Esophagus squamous epithelium (tissue), 5 donors: ENCODE measurements at places on chromosomes 5 and 9.

GRCh38 chr9:75574569-75574968 is 315.9 kb upstream of the PCSK5 start:
- no peak for DNase-seq

DNA sequence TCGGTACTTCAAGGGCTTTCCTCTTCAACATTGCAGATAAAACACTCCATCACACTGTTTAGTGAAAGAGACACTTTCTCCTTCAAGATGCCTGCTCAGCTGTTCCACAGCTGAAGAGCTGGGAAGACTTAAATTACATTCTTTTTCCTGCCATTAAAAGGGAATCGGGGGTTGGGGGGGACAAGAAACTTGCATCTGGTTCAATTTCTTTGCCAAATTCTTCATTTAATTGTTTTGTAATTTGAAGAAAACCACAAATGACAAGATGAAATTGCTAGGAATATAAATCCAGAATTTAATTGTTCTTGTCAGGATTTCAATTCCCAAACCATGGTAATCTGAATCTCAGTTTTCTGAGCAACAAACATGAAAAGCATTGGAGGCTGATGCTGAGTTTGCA is 478.3 kb downstream of the EBF1 start:
- DNase-seq, result no peak

DNA sequence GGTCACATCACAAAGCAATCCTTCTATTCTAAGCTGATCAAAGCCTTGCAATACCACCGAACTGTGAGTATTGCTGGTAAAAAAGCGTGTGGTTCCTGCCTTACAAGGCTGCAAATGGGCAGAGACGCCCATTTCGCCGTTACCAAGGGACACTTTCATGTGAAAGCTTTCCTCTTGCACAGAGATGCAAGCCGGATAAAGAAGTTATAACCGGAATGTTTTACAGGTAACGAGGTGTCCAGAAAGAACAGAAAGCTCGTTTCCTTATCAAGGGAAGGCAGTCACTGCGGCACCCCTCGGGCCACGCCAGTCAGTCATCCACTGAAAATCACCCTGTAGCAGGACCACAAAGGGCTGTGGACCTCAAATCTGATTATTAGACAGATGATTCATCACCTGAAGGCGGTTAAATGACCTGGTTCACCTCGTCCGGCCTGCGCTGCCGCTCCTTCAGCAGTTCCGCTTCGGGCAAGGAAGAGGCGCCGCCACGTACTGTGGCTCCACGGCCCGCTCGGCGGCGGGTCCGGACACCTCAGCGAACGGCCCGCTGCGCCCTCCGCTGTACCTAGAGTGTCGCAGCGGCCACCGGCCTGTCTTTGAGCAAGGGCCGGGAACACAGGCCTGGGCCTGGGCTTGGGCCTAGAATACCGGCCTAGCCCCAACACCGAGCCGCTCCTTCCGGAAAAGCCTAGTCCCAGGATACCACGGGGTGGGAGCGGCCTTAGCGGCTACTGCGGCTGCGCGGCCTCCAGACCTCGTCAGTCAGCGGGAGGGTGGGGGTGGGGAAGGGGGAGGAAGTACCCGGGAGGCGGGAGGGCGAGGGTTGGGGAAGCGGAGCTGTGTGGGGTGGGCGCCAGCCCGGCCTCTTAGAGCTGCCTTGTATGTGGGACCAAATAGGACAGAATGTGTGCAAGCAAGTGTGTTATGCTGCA is at the start of gene KLHL9:
Gene KLHL9 (minus strand): TSS at position 704 of the 932 bp plus-strand sequence. CDS start 545 bp downstream, at position 159.
- DNase-seq, result peak; percentile 41

DNA sequence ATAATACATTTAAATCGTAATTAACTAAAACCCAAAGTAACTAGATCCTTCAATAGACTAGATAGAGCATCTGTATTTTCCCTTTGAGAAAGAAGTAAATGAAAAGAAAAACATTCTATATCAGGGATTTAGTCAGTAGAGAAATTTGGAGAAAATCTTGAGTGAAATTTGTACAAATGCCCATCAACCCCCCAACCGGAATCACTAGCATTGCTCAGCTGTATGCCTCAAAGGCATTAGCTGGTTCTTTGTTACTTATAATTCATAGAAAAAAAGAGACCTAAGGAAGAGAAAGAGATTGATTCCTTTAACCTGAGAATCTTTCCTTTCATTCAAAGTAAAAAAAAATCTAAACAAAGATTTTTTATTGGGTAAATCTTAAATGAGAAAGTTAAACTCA is 659 bp downstream of the OMD start:
- no peak for DNase-seq

DNA sequence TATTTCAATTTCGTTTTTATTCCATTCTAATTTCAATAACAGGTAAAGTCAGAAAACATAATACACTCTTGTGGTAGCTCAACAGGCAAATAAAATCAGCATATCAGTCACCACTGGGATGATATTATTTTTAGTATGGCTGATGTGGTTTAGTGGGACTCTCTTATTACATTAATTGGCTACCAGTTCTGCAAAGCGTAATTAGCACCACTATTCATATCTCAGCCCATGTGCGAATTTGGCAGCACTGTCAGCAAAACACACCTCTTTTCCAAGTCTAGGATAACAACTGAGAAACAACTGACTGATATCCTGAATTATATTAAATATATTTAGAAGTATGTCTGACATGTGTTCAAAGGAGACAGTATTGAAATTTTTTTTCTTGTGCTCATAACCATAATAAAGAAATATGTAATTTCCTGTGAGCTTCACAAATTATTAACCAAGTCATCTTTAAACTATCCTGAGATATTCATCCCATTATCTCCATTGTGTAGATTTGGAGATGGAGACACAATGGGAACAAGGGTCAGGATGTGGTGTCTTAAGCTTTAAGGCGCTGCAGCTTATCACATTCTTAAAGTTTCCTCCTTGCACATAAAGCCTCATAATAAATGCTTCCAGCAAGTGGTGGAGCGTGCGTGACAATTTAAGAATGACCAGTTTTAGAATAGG is 212.4 kb downstream of the TLE1 start:
- DNase-seq, result no peak

DNA sequence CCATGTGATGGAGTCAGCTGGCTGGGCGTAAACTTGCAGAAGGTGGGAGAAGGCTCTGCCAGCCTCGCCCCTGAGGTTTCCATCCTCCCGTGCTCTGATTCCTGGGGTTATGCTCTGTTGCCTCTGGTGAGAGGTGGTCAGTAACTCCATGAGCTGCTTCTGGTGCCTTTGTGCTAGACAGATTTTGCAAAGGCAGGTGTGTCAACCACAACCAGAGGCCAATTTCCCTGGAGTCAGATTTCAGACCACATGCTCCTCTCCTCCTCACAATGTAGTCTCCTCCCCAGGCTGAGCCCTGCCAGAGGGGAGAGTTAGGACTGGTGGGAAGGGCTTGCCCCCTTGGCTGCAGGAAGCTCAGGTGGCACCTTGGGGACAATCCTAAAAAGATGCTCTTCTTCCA is 38.8 kb upstream of the TENT4A start:
- no peak for DNase-seq

DNA sequence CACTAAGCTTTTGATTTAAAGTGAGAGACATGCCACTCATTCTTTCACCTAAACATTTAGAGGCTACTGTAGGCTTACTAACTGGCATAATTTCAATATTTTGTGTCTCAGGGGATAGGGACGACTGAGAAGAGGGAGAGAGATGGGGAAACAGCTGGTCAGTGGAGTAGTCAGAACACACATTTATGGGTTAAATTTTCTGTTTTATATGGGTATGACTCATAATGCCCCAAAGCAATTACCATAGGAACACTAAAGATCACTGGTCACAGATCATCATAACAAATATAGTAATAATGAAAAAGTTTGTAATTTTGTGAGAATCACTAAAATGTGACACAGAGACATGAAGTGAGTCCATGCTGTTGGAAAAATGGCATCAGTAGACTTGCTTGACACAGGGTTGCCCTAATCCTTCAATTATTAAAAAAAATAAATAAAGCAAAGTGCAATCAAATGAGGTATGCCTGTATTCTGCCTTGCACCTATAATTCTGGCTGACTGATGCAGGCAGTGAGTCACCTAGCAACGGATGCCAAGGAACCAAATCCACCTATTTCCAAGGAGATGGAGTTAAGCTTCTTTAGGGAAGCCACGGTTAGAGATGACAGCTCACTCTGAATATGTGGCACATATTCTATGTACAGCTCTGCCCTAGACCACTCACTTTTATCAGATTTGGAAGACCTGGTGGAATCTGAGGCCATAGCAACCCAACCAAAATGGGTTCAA is 166.1 kb downstream of the MARCHF11 start:
- no peak for DNase-seq

- DNase-seq, result no peak
Observed at GRCh38 chr9:121350993-121351561, 19.0 kb downstream of the STOM start.

GRCh38 chr5:135322271-135322670 is 76.8 kb downstream of the MACROH2A1 start:
- DNase-seq, result no peak

GRCh38 chr9:96383165-96383942 is at the start of gene SLC35D2:
Gene SLC35D2, minus strand, starts transcription at chr9:96383711. Its CDS starts 77 bp downstream, at chr9:96383634.
- no peak for DNase-seq

GRCh38 chr9:70133253-70134208 is 89.9 kb downstream of the MAMDC2 start:
- DNase-seq, result no peak

DNA sequence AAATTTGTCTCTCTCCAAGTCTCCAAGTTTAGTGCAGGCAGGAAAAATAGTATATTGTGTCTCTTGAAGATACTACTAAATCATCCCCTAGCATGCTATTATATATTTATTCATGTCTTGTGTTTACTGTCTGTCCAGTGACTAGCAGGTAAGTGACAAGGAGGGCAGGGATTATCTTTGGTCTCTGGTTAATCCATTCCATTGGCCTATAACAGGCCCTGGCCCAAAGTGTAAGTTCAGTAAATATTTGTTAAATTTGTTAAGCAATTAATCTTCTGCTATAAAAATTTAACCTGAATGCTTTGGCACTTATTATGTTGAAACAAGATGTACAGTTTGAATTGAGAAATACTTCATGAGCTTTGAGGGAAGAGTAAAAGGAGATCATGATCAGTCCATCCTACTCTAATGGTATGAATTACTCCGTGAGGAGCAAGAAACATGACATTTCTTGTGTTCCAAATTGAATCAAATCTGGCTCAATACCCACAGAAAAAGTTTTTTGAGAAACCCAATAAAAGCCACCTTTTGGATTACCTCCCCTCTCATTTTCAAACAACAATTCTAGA is 219.7 kb downstream of the DTWD2 start:
- DNase-seq, result no peak

GRCh38 chr5:86709157-86709881 is 91.6 kb downstream of the COX7C start:
- no peak for DNase-seq

- DNase-seq, result no peak
Observed at GRCh38 chr9:80968611-80969010, 720.7 kb downstream of the TLE1 start.

DNA sequence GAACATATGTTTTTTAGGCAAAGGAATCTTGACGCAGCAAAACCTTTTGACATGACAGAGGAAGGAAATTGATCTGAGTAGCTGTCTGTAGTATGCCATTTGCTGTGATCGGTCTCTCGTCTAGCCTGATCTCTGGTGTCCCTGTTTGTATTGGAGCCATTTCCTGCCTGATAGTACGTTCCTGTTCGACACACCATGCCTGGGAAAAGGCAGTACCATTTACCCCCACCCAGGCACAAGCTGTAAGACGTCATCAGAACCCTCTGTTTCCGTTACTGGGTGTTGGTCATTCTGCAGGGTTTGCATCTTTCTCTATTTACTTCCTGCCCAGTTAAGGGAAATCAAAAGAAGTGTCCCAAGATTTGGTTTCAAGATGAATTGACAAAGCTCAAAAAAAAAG is 129.7 kb downstream of the CEMIP2 start:
- no peak for DNase-seq

GRCh38 chr5:148740966-148741742 is 85.3 kb upstream of the ADRB2 start:
- no peak for DNase-seq

DNA sequence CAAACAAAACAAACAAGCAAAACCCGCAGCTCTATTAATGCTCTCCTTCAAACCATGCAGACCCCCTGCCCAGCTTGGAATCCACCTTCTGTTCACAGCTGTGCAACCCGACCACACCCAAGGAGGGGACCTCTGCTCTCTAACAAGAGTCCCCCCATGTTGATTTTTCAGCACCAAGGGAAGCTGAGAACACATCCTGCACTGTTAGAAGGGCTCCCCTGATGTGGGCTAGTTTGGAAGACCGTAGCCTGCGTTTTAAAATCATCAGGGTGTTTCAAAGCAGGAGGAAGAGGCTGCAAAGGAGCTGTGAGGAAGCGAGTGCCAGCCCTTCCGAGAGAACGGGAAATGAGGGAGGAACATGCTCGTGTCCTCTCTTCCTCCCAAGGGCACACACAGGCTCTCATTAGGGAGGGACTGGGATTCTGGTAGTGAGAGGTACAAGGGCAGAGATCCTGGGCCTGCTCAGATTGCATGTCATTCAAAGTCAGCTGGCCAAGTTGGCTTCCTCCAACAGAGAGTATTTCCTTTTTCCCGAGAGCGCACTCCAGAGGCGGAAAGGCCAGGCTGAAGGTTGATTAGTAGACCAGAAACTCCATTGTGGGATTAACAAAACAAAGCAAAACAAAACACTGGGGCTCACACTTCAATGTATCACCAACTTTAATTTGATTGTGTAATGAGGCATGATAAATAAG is 185.9 kb downstream of the SEMA6A start:
- DNase-seq, result no peak

- no peak for DNase-seq
Observed at GRCh38 chr9:84122572-84122971, 142.0 kb downstream of the RMI1 start.

GRCh38 chr9:134628354-134628736 is 13.3 kb upstream of the COL5A1 start:
- no peak for DNase-seq

DNA sequence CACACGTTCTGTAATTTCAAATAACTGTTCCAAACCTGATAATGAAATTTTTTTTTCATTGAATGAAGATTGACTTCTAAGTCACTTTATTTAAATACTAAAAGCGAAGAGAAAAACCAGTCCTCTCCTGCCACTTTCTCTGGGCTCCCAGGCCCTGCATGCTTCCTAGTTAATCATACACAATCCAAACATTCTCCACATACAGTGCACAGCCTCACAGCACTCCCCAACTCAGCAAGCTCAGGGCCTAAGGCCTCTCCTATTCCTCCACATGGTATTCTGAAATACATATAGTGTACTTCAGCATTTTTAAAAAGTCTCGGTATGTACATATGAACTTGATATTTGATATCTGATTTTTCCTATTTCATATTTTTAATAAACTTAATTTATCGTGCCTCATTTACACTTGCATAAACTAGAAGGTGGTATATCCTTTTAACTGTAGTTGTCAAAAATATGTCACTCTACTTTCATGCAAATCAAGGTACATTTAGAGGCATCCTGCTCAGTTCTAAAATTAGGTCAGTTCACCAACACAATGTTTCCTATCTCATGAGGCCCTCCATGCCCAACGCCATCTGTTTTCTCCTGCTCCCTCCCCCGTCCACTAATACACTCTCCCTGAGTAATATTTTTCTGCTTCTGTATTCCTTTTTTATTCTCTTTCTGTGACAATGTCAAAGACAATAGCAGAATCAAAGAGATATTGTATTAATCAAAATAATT is 206.7 kb downstream of the ARRDC3 start:
- DNase-seq, result no peak
